Stimulated activated naive CD8-positive, alpha-beta T cell treated with anti-CD3 and anti-CD28 coated beads, Interleukin-15, Interleukin-2, amounts not matched to agents 100 U/mL and 50 U/mL, for 24 hours (primary cell): ENCODE measurements at places on chromosomes 13 and 19.

GRCh38 chr13:66534561-66534960, 695.6 kb downstream of the PCDH9 start:
- DNase-seq, result no peak

DNA sequence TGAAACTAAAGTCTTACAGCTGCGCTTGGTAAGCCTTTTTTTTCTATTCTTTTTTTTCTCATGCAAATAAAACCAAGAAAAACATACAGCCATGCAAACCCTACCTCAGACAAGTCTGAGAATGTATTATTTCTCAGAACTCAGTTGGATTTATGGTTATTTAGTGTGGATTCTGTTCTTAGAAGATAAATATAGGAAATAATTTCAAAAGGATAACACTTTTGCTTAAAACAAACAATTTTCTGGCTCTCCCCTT, 40.7 kb upstream of the TNFSF11 start:
- DNase-seq, result no peak

DNA sequence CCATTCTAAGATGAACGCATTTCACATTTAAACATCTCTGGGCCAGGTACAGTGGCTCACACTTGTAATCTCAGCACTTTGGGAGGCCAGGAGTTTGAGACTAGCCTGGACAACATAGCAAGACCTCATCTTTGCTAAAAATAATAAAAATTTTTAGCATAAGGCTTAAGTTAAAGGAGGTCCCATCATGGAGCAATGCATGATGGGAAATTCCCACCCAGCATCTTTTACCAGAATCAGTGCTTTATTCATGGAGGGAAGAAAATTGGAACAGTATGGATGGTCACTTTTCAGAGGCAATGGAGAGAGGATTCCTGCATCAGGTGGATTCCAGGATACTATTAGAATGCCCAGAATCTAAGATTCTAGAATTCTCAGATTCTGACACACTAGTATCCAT, 3.8 kb upstream of the KLK8 start:
- no peak for DNase-seq

- no peak for DNase-seq
These were observed 22.8 kb downstream of the WTIP start for GRCh38 chr19:34504273-34504808.

GRCh38 chr13:23915308-23915707, 18.0 kb upstream of the C1QTNF9B start:
- no peak for DNase-seq

DNA sequence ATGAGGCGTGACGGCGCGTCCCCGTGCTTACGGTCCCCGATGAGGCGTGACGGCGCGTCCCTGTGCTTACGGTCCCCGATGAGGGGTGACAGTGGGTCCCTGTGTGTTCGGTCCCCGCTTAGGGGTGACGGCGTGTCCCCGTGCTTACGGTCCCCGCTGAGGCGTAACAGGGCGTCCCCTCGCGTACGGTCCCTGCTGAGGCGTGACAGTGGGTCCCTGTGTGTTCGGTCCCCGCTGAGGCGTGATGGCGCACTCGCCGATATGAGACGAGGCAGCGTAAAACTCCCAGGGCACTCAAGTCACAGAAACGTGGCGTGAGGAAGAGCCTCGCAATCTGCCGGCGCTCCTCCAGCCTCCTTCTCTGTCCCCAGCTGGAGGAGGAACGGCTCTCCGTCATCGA, 20.9 kb downstream of the CFAP97D2 start:
- DNase-seq, result no peak

- DNase-seq, result no peak
These were observed 496.7 kb downstream of the COG6 start for GRCh38 chr13:40152145-40152544.

DNA sequence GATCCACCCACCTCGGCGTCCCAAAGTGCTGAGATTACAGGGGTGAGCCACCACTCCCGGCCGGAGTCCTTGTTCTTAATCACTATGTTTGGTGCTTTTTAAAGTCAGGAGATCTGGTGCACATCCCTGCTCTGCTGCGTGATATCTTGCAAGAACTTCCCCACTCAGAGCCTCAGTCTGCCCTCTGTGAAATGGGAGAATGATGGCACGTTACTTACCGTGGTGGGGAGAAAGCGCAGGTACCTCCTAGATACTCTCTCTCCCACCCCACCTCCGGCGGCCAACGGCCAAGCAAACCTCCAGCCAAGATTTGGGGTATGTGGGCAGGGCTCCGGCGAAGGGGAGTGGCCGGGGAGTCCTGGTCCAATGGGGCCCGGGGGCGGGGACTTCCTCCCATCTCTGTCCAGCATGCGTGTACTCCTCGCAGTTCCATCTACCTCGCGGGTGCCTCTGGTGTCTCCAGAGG, at the start of gene RYR1:
RYR1 (plus strand) TSS at position 424 of the 466 bp plus-strand sequence. CDS start 139 bp downstream, outside the sequence.
- peak; percentile 69 for DNase-seq

DNA sequence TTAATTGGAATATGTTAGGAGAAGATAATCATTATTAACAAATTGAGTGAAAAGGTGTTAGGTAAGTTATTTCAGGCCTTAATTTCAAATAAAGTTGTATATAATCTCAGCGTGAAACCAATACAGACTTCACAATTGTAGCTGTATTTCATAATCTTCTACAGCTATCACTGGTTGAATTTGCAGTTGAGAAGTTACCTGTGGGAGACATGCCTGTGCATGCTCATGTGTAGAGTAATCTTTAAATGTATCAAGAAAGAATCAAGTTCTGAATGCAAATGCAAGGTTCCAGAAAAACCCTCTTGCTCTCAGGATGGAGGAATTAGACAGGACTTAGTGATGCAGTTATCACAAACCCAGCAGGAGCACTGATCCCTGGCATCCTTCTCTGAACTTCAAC, 938.4 kb upstream of the SLC10A2 start:
- no peak for DNase-seq

DNA sequence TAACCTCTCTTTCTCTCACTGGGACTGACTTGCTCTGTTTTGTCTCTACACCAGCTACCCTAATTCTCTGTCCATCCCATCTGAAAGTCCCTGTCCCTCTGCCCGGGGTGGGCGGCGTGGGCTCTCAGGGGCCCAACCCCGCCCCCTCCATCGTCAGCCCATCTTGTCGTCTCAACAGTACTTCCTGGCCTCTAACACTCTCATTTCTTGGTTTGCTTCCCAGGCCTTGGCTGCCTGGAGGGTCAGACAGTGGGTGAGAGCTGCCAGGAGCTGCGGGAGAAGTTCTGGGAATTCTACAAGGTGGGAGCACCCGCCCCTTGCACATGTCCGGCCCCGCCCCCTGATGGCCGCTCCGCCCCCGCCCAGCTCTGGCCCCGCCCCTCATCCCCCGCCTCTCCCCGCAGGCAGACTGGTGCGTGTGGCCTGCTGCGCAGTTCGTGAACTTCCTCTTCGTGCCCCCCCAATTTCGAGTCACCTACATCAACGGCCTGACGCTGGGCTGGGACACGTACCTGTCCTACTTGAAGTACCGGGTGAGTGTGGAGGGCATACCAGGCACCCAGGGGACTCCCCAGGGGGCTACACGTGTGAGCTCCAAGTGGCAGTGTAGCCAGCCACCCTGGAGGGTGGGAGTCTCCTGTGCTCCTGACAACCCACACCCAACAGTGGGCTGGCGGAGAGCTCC, 1.7 kb downstream of the MPV17L2 start:
- peak; percentile 57 for DNase-seq

- no peak for DNase-seq
These were observed 21.2 kb downstream of the RANBP3 start for GRCh38 chr19:5956728-5957127.

DNA sequence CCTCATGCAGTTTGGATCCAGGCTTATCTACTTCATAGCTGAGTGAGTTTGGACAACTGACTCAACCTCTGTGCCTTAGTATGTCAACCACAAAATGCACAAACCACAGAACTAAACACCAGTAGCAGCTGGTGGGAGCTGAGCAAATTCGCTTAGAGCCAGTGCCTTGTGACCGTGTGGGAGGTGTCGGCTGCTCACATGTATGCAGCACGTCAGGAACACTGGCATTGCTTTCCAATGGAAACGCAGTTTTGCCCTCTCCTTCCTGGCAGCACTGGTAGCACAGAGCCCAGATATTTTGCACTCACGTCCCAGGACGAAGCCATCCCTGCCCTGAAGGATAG, 8.3 kb upstream of the NTN5 start:
- no peak for DNase-seq

GRCh38 chr19:30003866-30004265, 61.8 kb downstream of the URI1 start:
- no peak for DNase-seq

GRCh38 chr19:32309711-32310390, 35.6 kb upstream of the ZNF507 start:
- no peak for DNase-seq

GRCh38 chr13:33321686-33322542, 36.4 kb upstream of the STARD13 start:
- DNase-seq, result no peak

- DNase-seq, result no peak
These were observed 390.6 kb downstream of the NDFIP2 start for GRCh38 chr13:79871594-79871993.

GRCh38 chr13:100790405-100790804, 115.8 kb upstream of the TMTC4 start:
- no peak for DNase-seq

- no peak for DNase-seq
These were observed 1.8 kb downstream of the SHKBP1 start for GRCh38 chr19:40578442-40578908.

GRCh38 chr13:33639626-33640080, 178.3 kb upstream of the RFC3 start:
- peak; percentile 44 for DNase-seq

DNA sequence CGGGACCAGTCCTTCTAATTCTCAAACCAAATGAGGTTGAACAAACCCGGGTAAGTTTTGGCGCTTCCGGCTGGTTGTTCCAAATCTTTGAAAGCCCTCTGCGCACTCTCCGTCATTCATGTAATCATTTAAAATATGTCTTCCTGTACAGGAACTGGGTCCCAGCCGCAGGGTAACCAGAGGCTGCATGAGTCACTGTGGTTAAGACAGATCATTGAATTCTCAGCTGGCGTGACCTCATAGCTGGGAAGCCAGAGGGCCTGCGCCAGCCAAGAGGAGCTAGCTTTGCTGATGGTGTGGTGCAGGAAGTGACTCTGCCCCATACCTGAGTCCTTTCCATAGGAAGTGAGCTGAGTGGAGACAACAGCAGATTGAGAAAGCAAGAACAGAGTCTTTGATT, 135.2 kb downstream of the TSHZ3 start:
- peak; percentile 84 for DNase-seq

DNA sequence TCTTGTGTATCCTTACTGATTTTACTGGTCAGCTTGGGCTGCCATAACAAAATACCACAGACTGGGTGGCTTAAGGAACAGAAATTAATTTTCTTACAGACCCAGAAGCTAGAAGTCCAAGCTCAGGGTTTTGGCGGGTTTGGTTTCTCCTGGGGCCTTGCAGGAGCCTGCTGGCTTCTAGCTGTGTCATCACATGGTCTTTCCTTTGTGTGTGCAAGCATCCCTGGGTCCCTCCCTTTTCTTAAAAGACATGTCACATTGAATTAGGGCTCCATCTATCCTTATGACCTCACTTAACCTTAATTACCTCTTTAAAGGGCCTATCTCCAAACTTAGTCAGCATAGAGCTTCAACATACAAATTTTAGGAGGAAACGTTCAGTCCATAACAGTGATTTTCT, 23.4 kb downstream of the UBAC2 start:
- no peak for DNase-seq

- no peak for DNase-seq
These were observed 412.0 kb downstream of the FGF14 start for GRCh38 chr13:101989798-101990350.

DNA sequence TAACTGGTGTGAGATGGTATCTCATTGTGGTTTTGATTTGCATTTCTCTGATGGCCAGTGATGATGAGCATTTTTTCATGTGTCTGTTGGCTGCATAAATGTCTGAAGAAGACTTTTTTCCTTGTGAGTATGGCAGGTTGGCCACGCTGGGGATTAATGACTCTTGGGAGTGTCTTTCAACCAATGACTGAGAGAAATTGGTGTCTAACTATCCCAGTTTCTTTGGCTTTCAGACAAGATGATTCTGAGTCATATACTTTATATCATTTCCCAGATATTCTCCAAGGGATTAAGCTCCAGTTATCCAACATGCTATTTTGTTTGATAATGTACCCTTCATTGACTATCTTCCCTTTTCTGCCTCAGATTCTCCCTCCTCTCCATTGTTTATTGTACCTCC, 35.5 kb upstream of the CSNK1A1L start:
- DNase-seq, result no peak

- DNase-seq, result no peak
These were observed 23.5 kb upstream of the DCLK1 start for GRCh38 chr13:36154567-36155291.

- no peak for DNase-seq
These were observed 98.8 kb downstream of the CRYL1 start for GRCh38 chr13:20426766-20427448.

- DNase-seq, result peak; percentile 70
These were observed 14.9 kb downstream of the ARID3A start for GRCh38 chr19:940591-941291.

DNA sequence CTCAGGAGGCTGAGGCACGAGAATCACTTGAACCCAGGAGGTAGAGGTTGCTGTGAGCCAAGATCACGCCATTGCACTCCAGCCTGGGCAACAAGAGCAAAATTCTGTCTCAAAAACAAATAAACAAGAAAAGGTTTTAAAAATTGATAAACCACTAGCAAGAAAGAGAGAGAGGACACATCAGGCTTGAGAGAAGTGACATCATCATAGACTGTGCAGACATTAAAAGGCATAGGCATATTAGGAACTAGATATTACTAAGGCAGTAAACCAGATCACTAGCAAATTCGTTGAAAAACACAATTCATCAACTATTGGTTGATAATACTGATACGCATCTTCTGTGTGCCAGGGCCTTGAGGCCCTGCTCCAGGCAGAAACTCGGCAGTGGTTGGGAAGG, 7.7 kb downstream of the A1BG start:
- DNase-seq, result no peak

DNA sequence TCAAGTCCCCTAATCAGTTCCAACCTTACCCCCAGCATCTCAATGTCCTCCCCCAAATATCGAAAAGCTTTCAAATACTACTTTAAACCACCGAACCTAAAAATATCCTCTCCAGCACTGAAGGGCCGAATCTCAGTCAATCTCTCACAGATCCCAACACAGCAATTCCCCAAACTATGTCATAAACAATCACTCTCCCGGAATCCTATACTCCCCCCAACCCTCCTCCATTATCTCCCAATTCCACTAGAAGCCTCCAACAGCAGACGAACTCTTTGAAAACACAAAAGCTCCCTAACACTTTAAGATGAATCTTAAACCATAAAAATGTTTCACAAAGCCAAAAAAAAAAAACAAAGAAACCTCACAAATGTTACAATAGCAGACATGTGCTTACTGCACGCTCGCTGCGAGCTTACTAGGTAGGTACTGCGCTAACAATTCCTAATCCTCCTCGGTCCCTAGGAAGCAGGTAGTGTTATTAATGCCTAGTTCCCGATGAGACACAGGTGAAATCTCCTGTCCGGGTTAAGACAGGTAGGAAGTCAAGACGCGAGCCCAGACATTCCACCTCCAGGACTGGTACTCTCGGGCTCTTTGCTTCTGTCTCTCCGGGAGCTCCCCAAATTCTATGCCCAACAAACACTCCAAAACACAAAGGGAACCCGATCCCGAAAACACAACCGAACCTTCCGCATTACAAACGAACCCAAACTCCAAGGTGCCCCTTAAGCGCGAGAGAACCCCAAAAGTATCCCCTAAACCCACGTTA, 14.2 kb downstream of the FBXO46 start:
- peak; percentile 27 for DNase-seq
